ENCODE measurements at places on chromosomes 13 and 19.

GRCh38 chr13:37878921-37879320 is 9.3 kb upstream of the TRPC4 start:
- DNase-seq: no peak

GRCh38 chr19:48568345-48568886 is 16.4 kb downstream of the SULT2B1 start:
- DNase-seq: no peak

GRCh38 chr13:49329831-49330545 is 82.3 kb downstream of the CDADC1 start:
- DNase-seq: no peak

DNA sequence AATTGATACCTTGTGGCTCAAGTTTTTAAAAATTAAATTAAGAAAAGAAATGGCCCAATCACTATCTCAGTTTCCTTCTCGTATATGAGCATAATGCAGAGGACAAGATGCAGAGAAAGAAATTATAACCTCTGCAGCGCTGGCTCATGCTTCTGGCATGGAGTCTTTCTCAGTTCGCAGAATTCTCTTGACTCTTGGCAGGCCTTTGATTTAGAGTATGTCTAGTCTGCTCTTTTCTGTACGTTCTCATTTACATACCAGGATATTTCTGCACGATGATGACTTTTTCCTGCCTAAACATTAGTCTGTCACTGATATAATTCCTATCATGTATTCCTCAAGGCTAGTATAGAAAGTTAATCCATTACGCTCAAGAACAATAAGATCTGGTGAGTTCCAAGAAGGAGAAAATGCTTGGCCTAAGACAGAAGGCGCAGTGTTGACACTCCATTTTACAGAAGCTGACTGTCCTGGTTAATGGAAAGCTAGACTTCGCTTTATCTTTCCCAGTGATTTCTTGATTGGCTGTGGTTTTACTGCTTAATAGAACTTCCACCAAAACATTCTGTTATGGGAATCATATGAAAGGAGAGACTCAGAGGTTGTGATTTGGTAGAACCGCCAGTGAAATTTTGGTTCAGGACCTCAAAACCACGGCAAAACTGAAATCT is 1.7 kb upstream of the SMAD9 start:
- no peak for DNase-seq

GRCh38 chr13:40968416-40969000 is 50.6 kb downstream of the ELF1 start:
- no peak for DNase-seq

GRCh38 chr13:76380446-76381065 is 505.6 kb downstream of the KCTD12 start:
- DNase-seq: no peak

- DNase-seq: no peak
Observed at GRCh38 chr13:76335463-76335862, 550.7 kb downstream of the KCTD12 start.

GRCh38 chr13:94993616-94994015 is 281.3 kb upstream of the SOX21 start:
- no peak for DNase-seq

GRCh38 chr19:8580710-8581281 is 3.6 kb upstream of the MYO1F start:
- peak; percentile 76 for DNase-seq

- no peak for DNase-seq
Observed at GRCh38 chr13:28163587-28163986, 25.2 kb downstream of the PAN3 start.

DNA sequence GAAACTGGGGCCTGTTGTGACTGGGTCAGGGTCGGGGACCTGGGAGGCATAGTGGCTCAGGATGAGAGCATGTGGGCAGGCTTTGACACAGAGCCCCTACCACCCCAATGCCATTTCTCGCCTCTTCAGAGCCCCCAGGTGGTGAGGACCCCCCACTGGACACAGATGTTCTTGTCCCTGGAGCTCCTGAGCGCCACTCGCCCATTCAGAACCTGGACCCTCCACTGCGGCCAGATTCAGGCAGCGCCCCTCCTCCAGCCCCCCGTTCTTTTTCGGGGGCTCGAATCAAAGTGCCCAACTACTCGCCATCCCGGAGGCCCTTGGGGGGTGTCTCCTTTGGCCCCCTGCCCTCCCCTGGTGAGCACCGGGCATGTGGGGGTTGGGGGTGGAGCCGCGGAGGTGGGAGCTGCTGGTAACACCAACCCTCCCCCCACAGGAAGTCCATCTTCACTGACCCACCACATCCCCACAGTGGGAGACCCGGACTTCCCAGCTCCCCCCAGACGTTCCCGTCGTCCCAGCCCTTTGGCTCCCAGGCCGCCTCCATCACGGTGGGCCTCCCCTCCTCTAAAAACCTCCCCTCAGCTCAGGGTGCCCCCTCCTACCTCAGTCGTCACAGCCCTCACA is 10.4 kb downstream of the IGFLR1 start:
- no peak for DNase-seq

DNA sequence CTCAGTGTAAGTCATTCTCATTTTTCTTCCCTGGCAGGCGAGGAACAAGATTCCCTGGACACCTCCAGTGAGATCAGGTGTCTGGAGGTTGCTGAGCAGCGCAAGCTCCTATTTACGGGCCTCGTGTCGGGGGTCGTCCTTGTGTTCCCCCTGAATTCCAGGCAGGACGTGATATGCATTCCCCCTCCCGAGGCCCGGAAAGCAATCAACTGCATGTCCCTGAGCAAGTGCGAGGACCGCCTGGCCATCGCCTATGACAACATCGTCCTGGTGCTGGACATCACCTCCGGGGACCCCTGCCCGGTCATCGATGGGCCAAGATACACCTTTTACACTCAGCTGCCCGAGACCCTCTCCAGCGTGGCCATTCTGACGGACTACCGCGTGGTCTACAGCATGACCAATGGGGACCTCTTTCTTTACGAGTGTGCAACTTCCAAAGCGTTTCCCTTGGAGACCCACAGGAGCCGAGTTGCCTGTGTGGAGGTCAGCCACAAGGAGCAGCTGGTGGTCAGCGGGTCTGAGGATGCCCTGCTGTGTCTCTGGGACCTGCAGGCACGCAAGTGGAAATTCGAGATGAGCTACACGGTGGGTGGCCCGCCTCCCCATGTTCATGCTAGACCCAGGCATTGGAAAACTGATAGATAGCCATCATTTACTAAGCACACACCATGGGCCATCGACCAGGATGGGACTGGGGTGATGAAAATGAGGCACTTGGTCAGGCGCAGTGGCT is 21.5 kb upstream of the SIN3B start:
- DNase-seq: no peak

GRCh38 chr13:82698941-82699340 is 1183.3 kb downstream of the SLITRK1 start:
- no peak for DNase-seq

DNA sequence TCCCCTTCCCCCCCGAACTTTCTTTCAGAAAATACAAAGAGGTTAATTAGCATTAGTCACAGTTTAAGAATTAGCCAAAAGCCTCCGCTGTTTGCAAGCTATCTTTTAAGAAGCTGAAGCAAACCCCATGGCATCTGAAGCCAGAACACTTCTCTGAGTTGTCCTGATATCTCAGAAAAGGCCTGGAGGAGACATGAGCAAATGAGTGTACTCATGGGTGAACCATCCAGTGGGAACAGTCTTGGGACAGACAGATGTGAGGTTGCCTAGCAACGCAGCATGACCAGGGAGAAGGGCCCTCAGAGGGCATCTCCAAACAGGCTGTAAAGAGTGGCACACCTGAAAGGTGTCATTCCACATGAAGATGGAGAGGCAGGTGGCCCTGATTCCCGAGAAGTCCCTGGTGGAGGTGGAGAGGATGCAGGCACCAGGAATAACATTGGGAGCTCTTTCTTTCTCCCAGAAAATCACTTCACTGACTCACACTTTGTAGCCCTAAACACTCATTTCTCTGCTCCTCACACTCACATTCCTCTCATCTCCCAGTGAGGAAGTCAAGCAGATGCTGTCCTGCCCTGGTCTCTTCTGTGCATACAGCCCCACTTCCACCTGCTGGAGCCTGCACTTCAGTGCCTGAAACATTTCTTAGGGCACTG is 87.0 kb upstream of the TSHZ3 start:
- DNase-seq: no peak

DNA sequence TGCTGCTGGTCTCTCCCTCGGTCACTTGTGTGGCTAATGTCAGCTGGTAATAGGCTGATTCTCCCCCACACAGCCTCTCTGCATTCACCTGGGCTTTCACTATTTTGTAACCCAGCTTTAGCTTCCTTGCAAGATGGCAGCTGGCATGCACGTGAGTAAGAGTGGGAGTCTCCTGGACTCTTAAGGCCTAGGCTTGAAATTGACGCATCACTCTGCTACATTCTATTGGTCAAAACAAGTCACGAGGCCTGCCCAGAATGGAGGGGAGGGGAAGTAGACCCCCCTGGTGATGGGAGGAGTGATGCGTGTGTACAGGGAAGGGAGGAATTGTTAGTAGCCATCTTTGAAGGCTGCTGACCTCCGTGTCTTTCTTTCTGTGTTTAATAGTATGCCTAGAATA is 24.9 kb upstream of the PNMA8B start:
- DNase-seq: no peak

DNA sequence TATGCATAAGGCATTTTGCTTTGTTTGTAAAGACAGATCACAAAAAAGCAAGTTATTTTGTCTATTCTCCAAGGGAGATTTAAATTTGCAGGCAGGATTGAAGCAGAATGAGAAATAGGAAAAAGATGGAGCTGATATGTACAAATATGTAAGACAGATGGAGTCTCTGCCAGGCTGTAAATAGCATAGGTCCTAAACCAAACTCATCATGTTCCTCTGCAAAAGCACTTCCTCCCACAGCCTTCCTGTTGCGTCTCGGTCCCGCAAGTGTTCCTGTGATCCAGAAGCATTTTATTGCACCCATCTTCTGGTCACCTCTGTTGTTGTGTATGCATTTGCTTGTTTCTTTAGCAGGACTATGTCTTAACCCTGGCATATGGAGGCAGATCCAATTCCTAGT is 95.7 kb upstream of the CLDN10 start:
- no peak for DNase-seq

DNA sequence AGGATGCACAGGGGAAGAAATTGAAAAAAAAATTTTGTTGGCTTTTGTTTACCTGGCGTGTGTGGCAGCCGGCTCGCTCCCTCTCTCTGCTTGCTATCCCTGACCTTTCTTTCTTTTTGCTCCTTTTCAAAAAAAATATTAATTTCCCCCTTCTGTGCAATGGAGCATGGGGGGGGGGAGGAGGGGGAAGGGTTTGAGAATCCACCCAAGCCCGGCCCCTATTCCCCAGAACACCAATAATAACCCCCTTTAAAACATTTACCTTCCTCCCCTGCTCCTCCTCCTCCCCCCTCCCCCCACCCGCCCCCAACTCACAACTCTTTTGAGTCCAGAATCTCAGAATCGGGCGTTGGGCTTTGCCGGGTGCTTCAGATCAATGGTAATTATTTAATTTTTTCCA is 28.4 kb downstream of the NFIX start:
- no peak for DNase-seq

DNA sequence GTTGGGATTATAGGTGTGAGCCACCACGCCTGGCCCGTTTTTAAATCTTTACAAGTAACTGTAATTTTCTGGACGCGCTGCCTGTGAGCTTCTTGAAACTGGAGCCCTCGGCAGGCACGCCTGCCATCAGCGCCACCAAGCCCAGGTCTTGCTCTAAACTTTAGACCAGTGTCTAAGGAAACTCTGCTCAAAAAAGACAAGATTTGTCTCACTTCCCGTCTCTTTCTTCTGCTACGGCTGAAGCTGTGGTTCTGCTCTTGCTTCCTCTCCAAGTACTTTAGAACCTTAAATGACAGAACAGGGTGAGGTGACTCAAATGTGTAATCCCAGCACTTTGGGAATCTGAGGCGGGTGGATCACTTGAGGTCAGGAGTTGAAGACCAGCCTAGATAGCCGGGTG is 24.9 kb downstream of the RCN3 start:
- DNase-seq: peak; percentile 10

DNA sequence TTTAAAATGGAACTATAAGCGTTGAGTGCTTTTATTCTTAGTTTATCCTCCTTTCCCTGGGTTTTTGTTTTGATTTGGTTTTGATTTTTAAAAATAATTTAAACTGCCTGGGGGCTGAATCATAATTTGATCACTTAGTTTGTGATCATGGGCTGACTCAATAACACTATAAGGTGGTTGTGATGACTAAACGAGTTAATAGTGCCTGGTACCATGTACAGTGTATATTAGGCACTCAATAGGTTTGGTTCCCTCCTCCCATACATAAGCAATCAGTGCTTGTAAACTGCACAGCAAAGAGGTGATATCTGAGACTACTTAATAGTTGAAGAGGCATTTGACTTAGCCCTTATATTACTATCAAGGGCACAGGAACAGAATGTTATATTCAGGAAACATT is 200.9 kb upstream of the RFC3 start:
- no peak for DNase-seq

- no peak for DNase-seq
Observed at GRCh38 chr13:59531571-59532091, 632.1 kb downstream of the DIAPH3 start.

DNA sequence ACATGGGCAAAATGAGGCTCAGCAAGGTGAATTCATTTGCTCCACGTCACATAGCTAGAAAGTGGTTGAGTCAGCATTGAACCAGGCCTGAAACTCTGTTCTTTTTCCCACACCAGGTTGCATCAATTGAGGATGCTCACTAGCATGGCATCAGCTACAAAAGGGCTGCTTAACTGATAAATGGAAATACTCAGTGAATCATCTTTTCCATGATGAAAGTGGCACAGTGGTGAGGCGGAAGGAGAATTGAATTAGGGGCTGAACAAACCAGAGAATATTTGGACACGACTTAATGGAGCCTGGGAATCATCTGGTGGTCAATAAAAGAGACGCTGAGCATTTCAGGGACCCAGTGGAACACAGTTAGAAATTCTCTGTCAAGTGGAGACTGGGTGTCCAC is 320.1 kb upstream of the MAB21L1 start:
- DNase-seq: no peak

DNA sequence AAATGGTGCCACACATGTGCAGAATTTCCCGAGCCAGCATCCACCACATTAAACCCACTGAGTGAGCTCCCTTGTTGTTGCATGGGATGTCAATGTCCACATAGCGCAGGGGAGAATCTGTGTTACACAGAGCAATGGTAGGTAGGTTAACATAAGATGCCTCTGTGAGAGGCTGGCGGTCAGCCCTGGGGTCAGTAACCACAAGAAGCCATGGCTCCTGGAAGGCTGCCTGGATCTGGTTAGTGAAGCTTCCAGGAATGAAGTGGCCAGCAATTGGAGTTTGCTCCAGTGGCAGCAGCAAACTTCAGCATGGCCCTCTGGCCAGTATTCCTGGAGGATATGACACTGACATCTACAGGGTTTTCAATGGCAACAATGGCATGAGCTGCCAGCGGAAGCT is 37.0 kb upstream of the PCDH9 start:
- no peak for DNase-seq

Data from effector CD8-positive, alpha-beta T cell (primary cell).